ENCODE measurements at places on chromosomes 7 and 10.

DNA sequence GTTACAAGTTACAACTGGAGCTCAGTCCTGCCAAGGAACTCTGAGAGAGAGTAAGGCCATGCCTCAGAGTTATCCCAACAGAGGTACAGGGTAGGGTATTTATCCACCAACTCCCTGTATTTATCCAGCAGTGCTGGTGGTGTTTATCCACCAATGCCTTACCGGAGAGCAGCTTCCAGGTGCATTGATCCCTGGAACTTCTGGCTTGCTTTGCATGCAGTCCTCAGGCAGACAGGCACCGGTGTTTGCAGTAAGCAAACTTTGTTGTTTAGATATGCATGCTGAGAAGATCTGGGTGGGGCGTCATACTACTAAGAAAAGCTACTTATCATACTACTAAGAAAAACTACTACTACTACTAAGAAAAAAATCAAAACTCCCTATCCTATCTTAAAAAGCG, 92.4 kb downstream of the CYP26A1 start:
- no peak for DNase-seq

DNA sequence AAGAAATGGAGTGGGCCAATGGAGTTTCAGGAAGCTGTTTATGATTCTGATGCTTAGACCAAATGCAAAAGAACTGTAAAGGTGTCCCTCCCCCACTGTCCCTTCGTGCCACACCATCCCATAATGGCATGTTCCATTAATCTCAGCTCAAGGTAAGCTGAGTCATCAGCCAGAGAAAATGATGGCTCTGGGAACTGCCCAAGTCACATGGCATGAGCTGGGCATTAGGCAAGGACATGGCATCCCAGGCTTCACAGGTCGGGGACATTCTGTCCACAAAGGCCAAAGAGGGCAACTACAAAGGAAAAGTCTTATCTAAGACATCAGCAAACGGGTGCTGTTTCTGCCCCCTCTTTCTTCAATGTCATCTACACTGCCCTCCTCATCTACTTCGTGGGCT, 44.9 kb downstream of the DLG5 start:
- no peak for DNase-seq

DNA sequence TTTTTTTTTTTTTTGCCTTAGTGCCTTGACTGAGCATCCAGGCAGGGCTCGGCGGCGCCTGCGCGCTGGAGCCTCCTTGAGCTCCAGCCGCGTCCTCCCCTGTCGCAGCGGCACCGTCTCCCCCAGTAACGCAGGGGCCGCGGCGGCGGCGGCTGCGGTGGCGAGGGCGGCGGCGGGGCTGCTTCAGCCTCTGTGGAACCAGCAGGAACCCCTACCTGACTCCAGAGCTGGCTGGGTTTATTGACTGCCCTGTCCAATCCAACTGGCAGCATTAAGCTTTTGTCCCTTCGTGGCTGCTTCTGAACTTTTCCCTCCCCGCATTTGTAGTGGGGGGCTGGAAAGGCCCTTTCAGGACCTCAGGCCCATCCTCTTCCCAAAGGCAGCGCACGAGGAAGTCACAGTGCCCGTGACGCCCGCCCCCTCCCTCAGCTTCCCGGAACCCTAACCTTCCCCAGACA, at the start of gene GPR85:
TSS of gene GPR85 (minus strand) at position 397 of the 458 bp plus-strand sequence. CDS start 2,106 bp downstream, outside the sequence.
- DNase-seq = peak; percentile 59

GRCh38 chr10:117272195-117273076, 31.5 kb downstream of the SLC18A2 start:
- no peak for DNase-seq

- no peak for DNase-seq
Observed at GRCh38 chr7:129652914-129653313, 41.4 kb downstream of the NRF1 start.

GRCh38 chr7:105524840-105525239, 2.8 kb upstream of the PUS7 start:
- DNase-seq = no peak

- peak; percentile 86 for DNase-seq
Observed at GRCh38 chr10:73414230-73414945, 530 bp upstream of the ANXA7 start.

DNA sequence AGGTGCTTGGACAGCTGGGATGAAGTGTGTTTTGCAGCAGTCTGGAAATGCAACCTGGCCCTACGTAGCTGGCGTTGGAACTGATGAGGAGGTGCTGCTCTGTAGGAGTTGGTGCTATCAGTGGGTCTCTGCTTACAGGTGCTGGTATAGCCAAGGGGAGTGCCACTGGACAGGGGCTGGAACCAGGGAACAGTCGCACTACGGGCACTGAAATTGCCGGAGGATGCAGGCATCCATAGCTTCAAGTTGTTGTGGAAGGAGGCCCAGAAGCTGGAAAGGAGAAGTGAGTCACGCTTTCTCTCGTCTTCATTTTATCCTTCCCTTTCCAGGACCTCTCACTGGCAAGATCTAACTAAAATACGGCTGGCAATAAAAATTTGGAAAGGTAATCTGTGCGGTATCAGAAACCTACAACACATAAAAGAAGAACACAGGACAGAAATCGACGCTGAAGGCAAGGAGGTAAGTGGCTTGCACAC, 25.8 kb downstream of the MACC1 start:
- no peak for DNase-seq

DNA sequence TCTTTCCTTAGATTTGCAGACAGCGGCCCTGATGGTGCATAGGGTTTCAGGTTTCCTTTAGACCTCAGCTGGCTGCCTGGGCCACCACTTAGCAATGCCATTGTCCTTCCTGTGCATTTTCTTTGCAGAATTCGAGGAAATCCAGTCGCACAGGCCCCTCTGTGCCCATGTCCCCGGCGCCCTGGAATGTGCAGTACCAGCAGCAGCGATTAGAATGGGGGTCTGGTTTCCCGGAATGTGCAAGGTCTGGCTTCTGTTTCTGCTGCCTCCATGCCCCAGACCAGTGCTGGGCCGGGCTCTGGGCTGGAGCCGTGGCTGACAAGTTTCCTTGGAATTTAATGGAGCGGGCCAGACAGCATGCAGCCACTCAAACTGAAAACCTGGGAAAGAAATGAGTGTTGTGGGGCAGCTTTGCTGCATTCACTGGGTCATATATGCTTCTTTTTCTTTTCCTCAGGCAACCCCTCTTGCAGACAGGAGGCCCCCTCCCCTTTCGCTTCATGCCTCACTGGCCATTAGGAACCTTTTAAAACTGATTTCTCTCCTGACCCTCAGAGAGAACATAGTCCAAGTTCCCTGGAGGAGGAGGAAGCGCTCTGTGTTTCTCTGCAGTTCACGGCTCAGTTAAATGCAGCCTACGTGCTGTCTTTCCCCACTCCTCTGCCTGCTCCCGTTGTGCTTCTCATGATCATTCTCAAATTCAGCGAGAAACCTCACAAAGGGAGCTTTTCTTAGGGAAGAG, 14.4 kb downstream of the HTRA1 start:
- DNase-seq = no peak

GRCh38 chr7:70504254-70504653, 627.7 kb upstream of the GALNT17 start:
- no peak for DNase-seq

GRCh38 chr10:29658984-29659965, 24.5 kb upstream of the SVIL start:
- DNase-seq = peak; percentile 99

DNA sequence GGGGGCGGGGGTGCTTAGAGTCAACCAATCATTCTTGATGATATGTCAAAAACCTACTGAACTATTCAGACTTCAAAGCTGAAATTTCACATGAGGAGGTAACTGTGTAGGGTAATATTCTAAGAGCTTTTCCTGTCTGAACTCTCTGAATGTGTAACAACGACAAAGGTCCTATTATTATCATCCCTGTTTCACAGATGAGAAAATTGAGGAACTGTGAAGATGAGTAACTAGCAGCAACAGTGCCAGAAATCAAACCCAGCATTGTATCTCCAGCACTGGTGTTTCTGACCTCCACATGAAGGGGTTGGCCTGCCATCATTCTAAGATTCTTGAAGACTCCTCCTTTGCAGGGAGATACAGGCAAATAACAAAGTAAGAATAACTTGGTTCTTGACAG, 294.7 kb upstream of the AOAH start:
- no peak for DNase-seq

- DNase-seq = no peak
Observed at GRCh38 chr7:129122751-129123509, 21.6 kb upstream of the TSPAN33 start.

GRCh38 chr7:22302951-22303423, 54.0 kb downstream of the RAPGEF5 start:
- DNase-seq = no peak

DNA sequence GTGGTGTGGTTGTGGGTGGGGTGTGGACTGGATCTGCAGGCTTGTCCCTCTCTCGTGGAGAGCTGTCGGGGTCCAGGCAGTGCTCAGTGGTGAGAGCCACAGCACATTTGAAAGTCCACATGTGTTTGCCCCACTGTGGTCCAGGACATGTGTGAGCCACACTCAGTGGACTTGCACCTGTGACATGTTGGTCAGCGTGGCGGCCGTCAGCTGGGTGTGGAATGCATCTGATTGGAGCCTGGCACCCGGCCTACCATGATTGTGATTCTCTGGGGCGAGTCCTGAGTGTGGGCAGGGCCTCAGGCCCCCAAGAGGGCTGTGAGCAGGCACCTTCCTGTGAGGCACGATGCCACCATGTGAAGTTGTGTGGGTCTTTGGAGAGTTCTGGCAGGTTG, 77.9 kb downstream of the DNAJB6 start:
- no peak for DNase-seq

GRCh38 chr10:96513698-96514561, at the start of gene TLL2:
Gene TLL2 (minus strand): TSS chr10:96513926. CDS start chr10:96513685, 241 bp downstream.
- peak; percentile 83 for DNase-seq

- no peak for DNase-seq
Observed at GRCh38 chr10:59825932-59826331, 72.7 kb upstream of the MRLN start.

GRCh38 chr7:116187400-116187799, 22.9 kb upstream of the TES start:
- no peak for DNase-seq

- DNase-seq = no peak
Observed at GRCh38 chr7:30654296-30655090, 27.8 kb downstream of the CRHR2 start.

- DNase-seq = no peak
Observed at GRCh38 chr7:52168085-52168484, 851.5 kb upstream of the COBL start.

GRCh38 chr10:14478604-14479003, 147.9 kb upstream of the FRMD4A start:
- peak; percentile 37 for DNase-seq

DNA sequence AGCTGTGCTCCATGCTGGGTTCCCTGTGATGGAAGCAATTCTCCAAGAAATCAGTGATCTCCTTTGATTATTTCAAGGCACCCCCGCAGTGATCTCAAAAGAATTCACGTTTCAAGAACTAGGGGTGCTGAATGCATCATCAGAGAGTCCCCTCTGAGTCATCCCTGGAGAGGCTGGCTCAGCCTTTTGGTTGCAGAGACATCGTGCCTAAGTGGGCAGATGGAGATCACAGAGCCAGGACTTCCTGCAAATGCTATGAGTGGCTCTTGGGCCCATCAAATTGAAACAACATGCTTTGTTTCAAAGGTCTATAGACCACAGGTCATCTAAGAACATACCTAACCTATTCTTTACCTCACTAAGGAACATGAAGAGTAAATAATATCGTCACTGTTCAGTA, 41.5 kb upstream of the PLEKHA1 start:
- DNase-seq = peak; percentile 51

- no peak for DNase-seq
Observed at GRCh38 chr7:86647385-86648094, 3.8 kb downstream of the GRM3 start.

GRCh38 chr7:116259156-116259870, 49.0 kb downstream of the TES start:
- no peak for DNase-seq

- peak; percentile 90 for DNase-seq
Observed at GRCh38 chr10:62264702-62265436, 3.8 kb downstream of the RTKN2 start.

DNA sequence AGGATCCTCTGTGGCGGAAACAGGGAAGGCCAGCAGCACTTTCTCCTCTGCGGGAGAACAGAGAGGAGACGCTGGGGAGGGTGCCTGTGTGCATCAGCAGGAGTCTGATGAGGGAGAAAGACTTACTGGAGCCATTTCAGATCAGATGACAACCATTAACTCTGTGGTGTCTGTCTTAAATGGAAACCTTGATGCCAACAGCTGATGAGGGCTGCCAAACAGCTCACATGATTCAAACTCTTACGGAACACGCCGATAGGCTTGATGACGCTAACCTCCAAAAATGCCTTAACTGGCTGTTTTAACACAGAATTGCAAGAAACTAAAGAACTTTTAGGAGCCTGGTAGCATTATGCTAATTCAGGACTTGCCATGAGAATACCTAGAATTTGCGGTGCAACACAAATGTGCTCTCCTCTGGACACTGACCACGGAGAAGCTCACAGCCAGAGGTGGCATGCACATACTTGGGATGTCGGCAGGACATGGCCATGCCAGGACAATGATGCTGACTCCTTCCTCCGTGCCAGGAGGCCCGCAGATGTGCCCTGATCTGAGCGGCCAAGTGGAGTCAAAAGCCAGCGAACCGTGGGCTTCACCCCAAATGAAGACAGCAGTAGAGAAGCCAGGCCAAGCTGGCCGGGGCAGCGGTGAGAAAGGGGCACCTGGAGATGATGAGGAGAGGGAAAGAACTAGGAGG, 154.9 kb downstream of the ZMYND11 start:
- no peak for DNase-seq

DNA sequence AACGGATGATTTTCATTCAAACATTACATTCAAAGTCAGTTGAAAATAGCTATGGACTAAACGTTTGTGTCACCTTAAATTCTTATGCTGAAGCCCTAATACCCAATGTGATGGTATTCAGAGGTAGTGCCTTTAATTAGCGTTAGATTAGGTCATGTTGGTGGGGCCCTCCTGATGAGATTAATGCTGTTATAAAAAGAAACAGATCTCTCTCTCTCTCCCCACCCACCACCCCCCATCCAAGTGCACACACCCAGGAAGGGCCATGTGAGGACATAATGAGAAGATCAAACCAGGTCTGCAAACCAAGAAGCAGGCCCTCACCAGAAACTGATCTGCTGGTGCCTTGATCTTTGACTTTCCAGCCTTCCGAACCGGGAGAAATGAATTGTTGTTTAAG, 44.2 kb downstream of the ZNF438 start:
- DNase-seq = no peak

GRCh38 chr7:28686418-28686800, 271.7 kb downstream of the TRIL start:
- peak; percentile 72 for DNase-seq

GRCh38 chr10:122083478-122084025, 94.6 kb downstream of the TACC2 start:
- no peak for DNase-seq
